ENCODE measurements at places on chromosomes 16 and 17.

DNA sequence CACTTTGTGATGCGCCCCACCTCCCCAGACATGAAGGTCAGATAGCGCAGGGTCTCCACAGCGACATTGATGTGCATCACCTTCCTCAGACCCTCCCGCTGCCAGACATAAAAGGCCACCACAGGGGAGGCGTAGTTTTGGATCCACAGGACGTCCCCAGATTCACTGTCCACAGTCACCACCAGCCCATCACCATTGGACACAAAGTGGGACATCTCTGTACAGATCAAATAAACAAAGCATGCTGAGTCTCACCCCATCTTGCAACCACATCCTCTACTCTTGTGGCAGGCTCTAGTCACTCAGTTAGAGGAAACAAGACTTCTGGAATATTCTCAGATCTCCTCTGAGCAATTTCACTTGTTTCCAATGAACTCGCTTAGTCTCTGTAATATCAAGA is 46.3 kb upstream of the ICAM2 start:
- no peak for DNase-seq

DNA sequence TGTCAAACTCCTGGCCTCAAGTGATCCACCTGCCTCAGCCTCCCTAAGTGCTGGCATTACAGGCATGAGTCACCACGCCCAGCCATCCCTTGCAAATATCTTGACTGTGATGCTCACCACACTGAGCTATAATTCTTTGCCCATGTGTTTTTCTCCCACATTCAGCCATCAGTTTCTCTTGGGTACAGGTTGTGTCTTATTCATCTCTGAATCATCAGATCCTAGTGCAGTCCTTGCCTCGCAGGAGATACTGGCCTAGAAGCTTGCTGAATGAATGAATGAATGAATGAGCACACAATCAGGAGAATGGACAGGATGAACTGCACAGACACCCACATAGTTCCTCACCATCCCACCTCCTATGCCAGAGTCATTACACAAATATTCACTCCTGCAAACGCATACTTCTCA is 24.4 kb upstream of the ETV4 start:
- no peak for DNase-seq

DNA sequence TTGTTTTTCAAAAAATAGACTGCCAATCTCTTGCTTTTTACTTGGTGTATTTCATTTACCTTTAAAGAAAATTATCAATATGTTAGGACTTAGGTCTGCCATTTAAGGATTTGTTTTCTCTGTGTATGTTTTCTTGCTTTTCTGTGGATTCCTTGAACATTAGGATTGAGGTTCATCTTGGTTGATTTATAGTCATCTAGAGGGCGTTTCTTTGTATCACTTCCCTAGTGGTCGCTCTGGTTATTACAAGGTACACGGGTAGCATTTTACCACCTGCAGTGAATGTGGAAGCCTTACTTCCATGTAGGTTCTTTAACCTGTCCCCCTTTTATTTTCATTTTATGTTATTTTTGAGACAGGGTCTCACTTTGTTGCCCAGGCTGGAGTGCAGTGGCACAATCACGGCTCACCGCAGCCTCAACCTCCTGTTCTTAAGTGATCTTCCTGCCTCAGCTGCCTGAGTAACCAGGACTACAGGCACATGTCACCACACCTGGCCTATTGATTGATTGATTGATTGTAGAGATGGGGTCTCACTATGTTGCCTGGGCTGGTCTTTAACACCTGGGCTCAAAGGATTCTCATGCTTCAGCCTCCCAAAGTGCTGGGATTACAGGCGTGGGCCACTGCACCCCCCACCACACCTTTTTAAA is 35.2 kb upstream of the CBX4 start:
- peak; percentile 21 for DNase-seq

GRCh38 chr16:89233678-89234490 is 16.4 kb downstream of the ZNF778 start:
- no peak for DNase-seq

GRCh38 chr16:19093631-19094541 is 19.9 kb upstream of the ITPRIPL2 start:
- DNase-seq, result no peak
